ENCODE measurements at places on chromosomes 7 and 10. TPM values are rescaled to one million over a fixed set of nuclear protein-coding genes. Genes with fewer than 3 reads are reported as not detected.

DNA sequence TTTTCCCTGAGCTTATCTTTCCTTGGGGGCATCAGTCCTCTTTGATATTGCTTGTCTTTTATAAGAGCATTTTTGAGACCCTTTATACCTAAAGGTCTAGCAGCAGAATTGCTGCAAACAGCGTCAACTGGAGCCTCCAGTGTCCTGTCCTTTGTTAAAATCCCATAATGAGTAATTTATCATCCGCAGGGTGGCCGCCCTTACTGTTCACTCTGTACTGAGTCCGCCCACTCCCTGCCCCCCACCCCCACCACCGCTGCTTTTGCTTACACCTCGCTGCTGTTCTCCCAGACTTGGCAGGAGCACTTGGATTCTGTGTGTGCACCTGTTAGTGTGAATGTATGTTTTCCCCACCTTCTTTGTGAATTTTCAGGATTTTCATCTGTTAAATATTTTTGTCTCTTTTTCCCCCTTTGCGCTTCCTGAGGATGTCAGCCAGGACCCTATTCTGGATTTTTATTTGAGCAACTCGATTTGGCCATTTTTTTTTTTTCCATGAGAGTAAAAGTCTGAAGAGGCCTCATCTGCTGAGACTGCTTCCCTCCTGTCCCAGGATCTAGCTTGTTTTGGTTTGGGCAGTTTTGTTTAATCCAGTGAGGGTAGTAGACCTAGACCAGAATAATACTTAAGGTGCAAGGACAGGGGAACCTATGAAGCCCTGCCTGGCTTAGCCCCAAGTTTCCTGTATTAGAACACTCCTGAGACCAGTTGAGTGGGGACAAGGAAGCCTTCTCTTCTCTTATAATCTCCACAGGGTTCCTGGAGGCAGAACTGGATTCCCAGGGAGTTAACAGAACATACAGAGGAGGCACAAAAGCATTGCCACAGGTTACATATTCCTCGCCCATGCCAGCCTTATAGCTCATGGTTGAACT lies 8.2 kb downstream of the AGFG2 start:
- peak overlapping the region; percentile 98 for H3K27ac ChIP-seq
- no peaks in the 10 kb centered on the region for H3K27me3 ChIP-seq
- H3K4me3 ChIP-seq = peak overlapping the region; percentile 33
- H3K36me3 ChIP-seq = no peaks in the 10 kb centered on the region
- DNase-seq = no peak

GRCh38 chr10:74293686-74294371 lies 142.8 kb downstream of the ADK start:
- peak; percentile 73 for DNase-seq
- H3K27ac ChIP-seq = peak overlapping the region; percentile 68
- H3K27me3 ChIP-seq = no peaks in the 10 kb centered on the region
- H3K36me3 ChIP-seq = no peaks in the 10 kb centered on the region

DNA sequence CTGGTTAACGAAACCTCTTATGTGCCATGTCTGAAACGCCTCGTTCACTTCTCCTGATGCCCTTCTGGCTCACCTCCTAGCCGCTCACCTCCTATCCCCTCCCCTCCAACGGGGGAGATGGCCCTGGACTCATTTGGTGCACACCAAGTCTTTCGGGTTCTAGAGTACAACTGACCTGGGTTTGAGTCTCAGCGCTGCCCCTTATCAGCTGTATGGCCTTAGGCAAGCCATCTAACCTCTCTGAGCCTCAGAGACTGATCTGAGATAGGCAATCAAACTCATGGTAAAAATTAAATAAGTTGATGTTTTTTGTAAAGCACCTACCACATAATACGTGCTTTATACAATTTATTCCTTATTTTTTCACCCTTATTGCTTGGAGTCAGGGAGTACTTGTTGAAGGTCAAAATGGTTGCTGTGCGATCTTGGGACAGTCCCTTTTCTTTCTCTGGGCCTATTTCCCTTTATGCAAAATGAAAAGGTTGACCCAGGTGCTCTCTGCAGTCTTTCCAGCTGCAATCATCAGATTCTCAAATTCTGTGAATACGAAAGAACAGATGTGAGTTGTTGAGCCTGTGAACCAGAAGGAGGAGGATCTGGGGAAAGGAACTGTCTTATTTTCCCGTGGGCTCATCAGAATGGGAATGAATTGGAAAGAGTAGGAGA lies 31.2 kb upstream of the PLEKHA1 start:
- H3K27me3 ChIP-seq = no peaks in the 10 kb centered on the region
- H3K4me1 ChIP-seq = peaks cover 20% of the 10 kb centered on the region
- no peaks in the 10 kb centered on the region for H3K36me3 ChIP-seq
- H3K4me3 ChIP-seq = no peak overlapping the region
- no peak for DNase-seq
- H3K27ac ChIP-seq = no peak overlapping the region

DNA sequence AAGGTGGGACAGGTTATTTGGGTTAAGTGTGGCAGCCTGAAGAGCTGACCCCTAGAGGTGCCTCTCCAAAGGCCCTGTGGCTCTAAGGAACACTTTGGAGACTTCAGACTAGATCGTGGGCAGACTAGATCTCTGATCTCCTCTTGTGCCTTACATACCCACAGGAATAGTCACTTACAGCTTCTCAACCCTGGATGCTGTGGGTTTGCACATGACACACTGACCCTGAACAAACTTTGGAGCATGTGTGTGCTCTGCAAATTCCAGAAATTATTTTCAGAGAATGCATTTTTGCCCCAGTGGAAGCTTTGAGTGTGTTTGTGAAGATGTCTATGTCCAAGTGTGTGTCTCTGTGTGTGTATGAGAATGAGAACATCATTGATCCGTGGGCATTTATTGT lies 119.6 kb downstream of the EMX2 start:
- no peak for DNase-seq
- no peaks in the 10 kb centered on the region for H3K27me3 ChIP-seq
- H3K36me3 ChIP-seq = no peaks in the 10 kb centered on the region
- H3K4me3 ChIP-seq = no peak overlapping the region

- peaks cover 46% of the 10 kb centered on the region for H3K36me3 ChIP-seq
- H3K27me3 ChIP-seq = no peaks in the 10 kb centered on the region
- H3K4me1 ChIP-seq = peaks cover 11% of the 10 kb centered on the region
- H3K27ac ChIP-seq = no peak overlapping the region
Measured at GRCh38 chr10:78042058-78042751, 8.5 kb downstream of the RPS24 start.

KLF14 gene
- total RNA-seq = not detected

NME8 gene
- total RNA-seq = not detected
